ENCODE measurements at places on chromosomes 2 and 18.

DNA sequence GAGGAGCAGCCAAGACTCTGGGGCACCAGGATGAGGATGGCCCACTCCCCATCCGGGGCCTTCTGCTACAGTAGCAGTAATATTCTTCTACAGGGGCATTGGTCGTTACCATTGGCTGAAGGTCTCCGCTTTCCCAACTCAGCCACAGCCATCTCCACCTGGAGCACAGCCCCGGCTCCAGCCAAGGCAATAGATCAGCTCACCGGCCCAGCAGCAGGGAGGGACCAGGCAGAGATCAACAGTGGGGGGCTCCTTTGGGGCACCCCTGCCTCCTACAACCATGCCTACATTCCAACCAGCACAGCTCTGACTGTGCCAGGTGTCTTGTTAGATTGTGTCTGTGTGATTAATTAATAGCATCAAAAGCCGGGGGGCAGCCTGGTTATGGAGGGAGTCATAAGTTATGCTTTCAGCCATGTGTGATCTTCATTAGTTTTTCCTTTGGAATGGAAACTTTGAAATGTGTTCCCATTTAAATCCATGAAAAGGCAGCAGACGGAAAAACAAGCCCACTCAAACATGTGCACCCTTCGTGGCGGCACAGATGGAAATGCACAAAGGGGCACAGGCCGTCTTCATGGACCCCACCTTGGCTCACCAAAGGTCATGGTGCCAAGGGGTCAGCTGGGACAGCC lies 68.6 kb upstream of the BZW1 start:
- DNase-seq = no peak

- DNase-seq = no peak
Measured at GRCh38 chr2:73080321-73081131, 9.0 kb upstream of the SFXN5 start.

- DNase-seq = no peak
Measured at GRCh38 chr2:168594778-168595177, 138.7 kb downstream of the CERS6 start.

DNA sequence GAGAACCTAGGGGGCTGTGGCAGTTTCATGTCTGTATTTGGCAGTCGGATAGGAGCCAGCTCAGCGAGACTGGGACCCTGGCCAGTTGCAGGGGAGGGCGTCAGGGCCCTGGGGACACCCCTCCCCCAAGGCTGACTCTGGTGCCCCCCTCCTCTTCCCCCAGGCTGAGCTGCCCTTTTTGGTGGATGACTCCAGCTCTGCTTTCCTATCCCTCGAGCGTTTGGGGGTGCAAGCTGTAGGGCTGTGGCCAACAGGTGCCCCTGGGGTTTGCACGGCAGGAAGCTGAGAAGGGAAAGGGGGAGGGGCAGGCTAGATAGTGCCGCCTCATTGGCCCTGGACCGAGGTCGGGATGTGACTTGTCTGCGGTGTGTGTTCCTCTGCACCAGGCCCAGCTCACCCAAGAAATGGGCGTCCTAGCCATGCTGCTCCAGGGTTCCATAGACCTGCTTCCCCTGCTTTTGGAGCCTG lies 26.4 kb downstream of the SPEG start:
- peak; percentile 23 for DNase-seq

GRCh38 chr2:64453770-64454385 lies at the start of gene LGALSL:
Gene LGALSL, plus strand, starts transcription at chr2:64454162. Its CDS starts 384 bp downstream, at chr2:64454546.
- DNase-seq = peak; percentile 84

Measured in NCI-H510A treated with DMSO at 0.1 percent for 48 hours (cell line).